ENCODE measurements at places on chromosomes 5 and 9.
A peak's percentile ranks its signal among the peaks of the same experiment; 100 is the strongest.

DNA sequence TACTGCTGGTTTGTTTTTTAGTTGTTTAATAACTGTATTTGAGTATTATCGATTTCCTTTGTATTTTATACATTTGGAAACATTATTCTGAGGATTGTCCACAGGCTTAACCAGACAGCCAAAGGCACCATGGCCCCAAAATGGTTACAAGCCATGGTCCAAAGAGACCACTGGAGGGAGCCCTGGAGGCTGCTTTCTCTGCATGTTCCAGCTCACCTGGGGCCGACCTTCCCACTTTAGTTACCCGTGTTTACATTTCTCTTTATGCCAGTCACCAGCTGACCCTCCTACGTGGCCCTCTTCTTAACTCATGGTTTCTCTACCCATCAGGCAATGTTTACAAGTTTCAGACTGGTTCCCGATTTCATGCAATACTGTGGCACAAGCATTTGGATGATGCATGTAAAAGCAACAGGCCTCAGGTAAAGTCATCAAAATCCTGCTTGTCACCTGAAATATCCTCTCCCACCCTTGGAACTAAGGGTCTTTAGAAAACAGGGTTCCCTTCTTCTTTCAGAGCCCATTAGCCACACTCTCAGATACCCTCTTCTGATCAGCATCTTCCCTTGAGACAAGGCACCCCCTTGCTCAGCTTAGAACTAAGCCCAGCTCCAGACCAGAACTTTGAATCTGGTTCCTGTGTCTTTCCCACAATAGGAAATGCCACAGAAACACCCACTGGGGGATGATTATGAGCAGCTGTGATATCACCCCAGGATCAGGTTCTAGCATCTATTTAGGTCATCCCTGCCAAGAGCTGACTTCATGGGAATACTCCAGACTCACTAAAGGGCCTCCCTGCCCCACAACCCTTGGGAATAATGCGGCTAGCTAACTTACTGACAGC, 49.9 kb upstream of the GARNL3 start:
- DNase-seq, result peak; percentile 75

- DNase-seq, result no peak
Observed at GRCh38 chr5:107815109-107815508, 144.4 kb upstream of the EFNA5 start.

- no peak for DNase-seq
Observed at GRCh38 chr5:76400466-76400865, 2.6 kb upstream of the IQGAP2 start.

- DNase-seq, result no peak
Observed at GRCh38 chr9:137987244-137988030, 109.9 kb downstream of the CACNA1B start.

DNA sequence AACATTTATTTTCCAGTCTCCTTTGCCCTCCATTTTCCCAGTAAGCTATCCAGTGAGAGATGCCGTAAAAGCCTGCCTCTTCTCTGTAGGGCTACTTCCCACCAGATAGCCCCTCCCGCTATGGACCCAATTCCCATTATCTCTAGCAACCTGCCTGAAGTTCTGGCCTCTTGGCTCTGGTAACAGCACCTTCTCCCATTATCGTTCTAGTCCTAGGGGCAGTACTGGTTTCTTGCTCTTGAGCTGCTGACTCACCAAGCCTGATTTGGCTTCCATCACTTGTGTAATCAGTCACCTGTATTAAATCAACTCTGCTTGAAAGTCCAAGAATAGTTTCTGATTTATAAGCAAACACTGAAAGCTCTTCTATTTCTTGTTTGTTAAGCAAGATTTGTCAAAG, 42.8 kb upstream of the PARP8 start:
- no peak for DNase-seq

GRCh38 chr9:123191680-123192079, 76.7 kb downstream of the STRBP start:
- no peak for DNase-seq

- no peak for DNase-seq
Observed at GRCh38 chr5:30524428-30524827, 669.1 kb upstream of the CDH6 start.

DNA sequence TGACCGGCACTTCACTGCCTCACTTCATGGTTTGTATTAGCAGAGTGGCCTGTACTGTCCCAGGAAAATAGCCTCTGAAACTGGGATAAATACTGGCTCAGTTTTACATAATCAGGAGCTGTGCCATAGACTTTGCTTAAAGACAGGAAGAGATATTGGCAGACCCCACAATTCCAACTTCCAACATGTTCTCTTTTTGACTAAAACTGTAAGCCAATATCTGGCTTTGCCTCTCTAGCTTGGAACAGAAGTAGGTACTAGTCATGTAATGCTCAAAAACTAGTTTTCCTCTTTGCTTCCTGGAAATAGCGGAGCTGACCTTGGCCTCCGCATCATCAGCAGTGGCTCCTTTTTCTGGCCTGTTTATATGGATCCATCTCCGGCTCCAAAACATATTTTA, 276.9 kb downstream of the CDH9 start:
- no peak for DNase-seq

GRCh38 chr5:120923026-120923425, 458.9 kb downstream of the PRR16 start:
- DNase-seq, result no peak

DNA sequence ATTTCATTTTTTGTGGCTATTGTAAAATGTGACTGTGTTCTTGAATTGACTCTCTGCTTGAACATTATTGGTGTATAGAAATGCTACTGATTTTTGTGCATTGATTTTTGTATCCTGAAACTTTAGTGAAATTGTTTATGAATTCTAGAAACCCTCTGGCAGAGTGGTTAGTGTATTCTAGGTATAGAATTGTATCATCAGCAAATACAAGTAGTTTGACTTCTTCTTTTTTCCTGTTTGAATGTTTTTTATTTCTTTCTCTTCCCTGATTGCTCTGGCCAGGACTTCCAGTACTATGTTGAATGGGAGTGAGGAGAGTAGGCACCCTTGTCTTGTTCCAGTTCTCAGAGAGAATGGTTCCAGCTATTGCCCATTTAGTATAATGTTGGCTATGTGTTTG, 88.8 kb upstream of the HMHB1 start:
- no peak for DNase-seq

GRCh38 chr5:6448622-6449464, at the start of gene UBE2QL1:
Gene UBE2QL1 (plus strand): TSS chr5:6448859. CDS start chr5:6448894, 35 bp downstream.
- DNase-seq, result peak; percentile 32

DNA sequence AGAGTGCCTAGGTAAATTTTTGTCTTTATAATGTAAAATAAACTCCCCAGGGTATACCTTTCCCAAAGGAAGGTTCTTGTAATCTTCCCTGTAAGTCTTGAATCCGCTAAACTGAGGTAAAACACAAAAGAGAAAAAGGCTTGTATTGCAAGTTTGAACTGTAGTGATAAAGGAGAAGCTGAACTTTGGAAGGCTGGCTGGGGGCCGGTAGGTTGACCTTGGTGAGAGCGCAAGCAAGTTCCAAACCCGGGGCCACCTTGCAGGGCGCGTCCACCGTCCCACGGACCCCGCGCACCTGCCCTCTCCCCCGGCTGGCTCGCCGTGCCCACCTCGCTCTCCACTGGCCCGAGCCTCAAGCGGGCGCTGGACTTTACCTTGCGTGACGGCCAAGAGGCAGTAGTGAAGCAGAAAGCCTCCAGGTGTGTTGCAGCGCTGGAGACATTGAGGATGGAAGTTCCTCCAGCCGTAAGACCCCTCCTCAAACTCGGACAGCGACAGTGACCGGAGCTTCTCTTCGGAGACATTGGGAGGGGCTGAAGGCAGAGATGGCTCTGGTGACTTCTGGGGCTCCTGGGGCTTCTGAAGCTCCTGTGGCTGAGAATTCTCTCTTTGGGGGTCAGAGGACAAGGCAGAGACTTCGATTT, 428 bp downstream of the SLCO4C1 start:
- DNase-seq, result no peak

- DNase-seq, result no peak
Observed at GRCh38 chr9:126806336-126806735, 1.5 kb downstream of the ZBTB43 start.

GRCh38 chr9:532707-533106, 308.8 kb upstream of the DMRT1 start:
- DNase-seq, result no peak

- no peak for DNase-seq
Observed at GRCh38 chr5:6631441-6631840, 1.4 kb downstream of the NSUN2 start.

- no peak for DNase-seq
Observed at GRCh38 chr5:124655921-124656511, 90.4 kb downstream of the ZNF608 start.

GRCh38 chr5:40796487-40796889, 1.7 kb downstream of the PRKAA1 start:
- no peak for DNase-seq

GRCh38 chr9:35690614-35691333, 1.0 kb upstream of the TPM2 start:
- peak; percentile 54 for DNase-seq

DNA sequence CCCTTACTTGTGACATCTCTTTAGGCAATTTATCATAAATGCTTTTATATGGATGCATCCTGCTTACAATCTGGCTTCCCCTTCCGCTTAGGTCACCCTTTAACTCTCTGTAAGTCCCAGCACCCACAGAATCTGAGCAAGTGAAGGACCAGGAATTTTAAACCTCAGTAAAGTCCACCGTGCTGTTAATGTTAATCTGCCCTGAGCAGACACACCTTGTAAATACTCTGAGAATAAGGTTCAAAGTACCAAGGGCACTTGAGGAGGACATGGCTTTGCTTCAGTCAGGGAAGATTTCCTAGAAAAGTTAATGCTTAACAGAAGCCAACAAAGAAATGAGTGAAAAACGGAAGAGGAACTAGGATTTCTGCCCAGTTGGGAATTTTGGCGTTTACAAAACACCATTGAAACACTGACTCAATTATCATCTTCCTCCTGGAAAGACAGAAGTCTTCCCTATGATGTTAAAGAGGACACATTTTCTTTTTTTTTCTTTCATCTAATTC, 26.4 kb upstream of the TTC39B start:
- DNase-seq, result no peak

DNA sequence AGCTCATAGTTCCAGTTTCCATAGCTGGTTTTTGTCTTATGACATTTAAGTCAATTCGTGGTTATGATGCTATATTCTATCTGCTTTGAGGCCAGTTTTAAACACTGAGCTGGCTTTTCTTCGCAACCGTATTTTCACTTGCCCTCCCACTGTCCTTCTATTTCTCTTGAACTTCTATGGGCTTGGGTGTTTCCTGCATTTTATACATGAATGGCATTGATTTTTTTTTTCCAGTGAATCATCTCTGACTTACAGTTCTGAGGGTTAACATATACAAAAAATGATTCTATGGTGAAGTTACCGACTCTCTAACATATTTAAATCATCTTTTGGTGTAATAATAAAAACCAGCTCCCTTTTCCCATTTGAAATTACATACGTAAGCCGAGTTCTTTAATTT, 88.2 kb downstream of the SREK1 start:
- no peak for DNase-seq

DNA sequence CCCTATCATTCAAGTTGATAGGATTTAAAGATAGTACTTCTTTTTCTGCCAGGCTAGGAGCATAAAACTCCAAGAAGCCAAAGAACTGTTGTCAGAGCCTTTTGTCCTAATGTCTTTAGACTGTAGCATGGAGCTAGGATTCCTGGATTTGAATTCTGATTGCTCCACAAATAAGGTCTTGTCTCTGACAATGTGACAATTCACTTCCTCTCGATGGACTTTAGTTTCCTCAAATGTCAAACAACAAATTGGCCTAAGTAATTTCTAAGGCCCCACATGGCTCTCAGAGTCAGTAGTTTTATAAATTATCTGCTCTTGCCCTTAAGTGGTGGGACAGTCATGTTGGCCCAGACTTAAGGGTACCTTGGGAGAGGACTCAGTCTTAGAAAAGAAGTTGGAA, 36.7 kb downstream of the RFK start:
- no peak for DNase-seq

- DNase-seq, result no peak
Observed at GRCh38 chr5:142038735-142039134, 25.9 kb upstream of the GNPDA1 start.

GRCh38 chr5:72818866-72819534, 2.5 kb downstream of the TNPO1 start:
- peak; percentile 67 for DNase-seq

DNA sequence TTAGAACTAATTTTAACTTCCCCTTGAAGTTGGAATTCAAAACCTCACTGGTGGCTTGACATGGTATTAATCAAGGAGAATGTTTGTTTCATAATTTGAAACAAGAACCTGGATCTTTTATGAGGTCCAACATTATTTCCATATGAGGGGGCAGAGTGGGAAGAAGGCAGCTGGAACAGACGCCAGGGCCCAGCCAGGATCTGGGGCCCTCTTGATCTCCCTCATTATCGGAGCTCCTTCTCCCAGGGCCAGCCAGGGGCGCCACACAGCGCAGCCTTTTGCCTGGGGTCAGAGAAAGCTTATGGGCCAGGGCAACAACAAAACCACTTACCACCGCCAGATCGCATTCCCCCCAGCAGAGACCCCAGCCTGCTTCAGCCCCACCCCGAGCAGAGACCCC, 27.1 kb upstream of the NKD2 start:
- no peak for DNase-seq

- no peak for DNase-seq
Observed at GRCh38 chr5:168106008-168106761, 185.3 kb upstream of the WWC1 start.

DNA sequence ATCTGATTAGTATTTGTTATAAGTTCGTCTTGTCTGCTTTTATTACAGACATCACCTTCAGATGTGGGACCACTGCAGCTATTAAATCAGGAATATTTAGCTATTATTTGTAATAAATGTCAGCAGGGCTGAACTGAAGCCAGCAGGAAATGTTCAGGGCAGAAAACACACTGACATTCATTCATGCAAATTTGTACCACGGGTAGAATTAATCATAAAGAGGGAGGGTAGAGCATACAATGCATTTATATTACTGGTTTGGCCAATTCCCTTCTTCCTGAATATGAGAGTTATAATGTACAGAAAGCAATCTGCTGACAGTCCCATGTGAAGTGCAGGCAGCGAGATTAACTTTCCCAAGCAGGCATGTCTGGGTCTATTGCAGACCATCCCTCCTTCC, 117.3 kb upstream of the NUDT12 start:
- no peak for DNase-seq

- DNase-seq, result no peak
Observed at GRCh38 chr5:133967124-133967523, 1.3 kb downstream of the C5orf15 start.

DNA sequence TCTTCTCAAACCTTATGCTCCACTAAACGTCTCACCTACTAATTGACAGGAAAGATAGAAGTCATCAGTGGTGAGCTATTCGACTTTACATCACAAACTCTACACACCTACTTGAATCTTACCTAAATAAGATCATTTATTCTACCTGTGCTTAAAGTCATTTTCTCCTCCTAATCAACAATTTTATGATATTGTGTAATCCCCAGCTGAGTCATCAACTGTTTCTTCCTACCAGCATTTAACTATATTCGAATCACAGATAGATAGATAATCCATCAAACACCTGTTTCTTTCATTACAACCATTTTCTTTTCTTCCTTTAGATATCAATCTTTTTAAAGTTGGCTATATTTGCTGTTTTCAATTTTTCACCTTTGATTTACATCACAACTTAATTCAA, 181.5 kb downstream of the LPAR1 start:
- DNase-seq, result no peak

All from stimulated activated CD8-positive, alpha-beta memory T cell treated with anti-CD3 and anti-CD28 coated beads, Interleukin-4, amount 100 ng/mL, for 48 hours (primary cell).